ENCODE measurements at places on chromosomes 11 and 22.

GRCh38 chr22:30452861-30453260, 19.0 kb downstream of the SEC14L3 start:
- H3K4me1 ChIP-seq, result no peaks in the 10 kb centered on the region
- no peak for DNase-seq
- H3K4me3 ChIP-seq, result no peak overlapping the region
- H3K27me3 ChIP-seq, result peaks cover 26% of the 10 kb centered on the region

DNA sequence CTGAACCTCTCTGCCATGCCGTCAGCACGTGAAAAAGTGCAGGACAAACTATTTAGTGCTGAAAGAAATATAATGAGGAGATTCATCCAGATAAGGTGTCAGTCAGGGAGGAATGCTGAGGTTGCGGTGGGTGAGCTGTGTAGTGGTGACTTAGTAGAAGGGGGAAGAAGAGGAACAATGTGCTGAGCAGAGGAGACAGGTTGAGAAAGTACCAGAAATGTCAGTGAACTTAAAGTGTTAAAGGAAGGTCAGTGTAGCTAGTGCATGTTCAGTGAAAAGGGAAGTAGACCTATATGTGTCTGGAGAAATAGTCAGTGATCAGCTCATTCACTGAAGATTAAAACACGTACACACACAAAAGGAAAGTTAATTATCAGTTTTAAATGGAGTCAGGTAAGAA, 237.6 kb upstream of the CCDC179 start:
- H3K4me1 ChIP-seq, result no peaks in the 10 kb centered on the region
- H3K27ac ChIP-seq, result no peak overlapping the region
- H3K36me3 ChIP-seq, result no peaks in the 10 kb centered on the region
- H3K27me3 ChIP-seq, result no peaks in the 10 kb centered on the region

DNA sequence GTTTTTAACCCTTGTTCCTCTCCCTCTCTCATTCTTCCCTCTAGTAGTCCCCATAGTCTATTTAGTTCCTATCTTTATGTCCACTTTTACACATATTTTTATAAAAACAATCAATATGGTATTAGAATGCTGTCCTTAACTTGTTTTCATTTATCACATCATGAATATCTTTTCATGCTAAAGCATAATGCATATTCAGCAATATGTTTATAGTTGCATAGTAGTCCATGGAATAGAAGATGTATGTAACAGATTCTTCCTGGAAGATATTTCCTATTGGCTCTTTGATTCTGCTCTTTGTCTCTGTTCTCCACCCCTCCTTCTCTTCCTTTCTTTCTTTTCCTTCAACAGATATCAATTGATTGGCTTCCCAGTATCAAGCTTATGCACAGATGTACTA, 1047.1 kb upstream of the TENM4 start:
- H3K27me3 ChIP-seq, result no peaks in the 10 kb centered on the region
- H3K4me1 ChIP-seq, result no peaks in the 10 kb centered on the region
- DNase-seq, result no peak
- H3K4me3 ChIP-seq, result no peak overlapping the region
- H3K27ac ChIP-seq, result no peak overlapping the region
- no peaks in the 10 kb centered on the region for H3K36me3 ChIP-seq

GRCh38 chr11:76734456-76735420, 48.4 kb upstream of the TSKU start:
- peaks cover 5% of the 10 kb centered on the region for H3K27me3 ChIP-seq
- no peak overlapping the region for H3K27ac ChIP-seq
- no peaks in the 10 kb centered on the region for H3K36me3 ChIP-seq
- H3K4me3 ChIP-seq, result no peak overlapping the region
- DNase-seq, result no peak

DNA sequence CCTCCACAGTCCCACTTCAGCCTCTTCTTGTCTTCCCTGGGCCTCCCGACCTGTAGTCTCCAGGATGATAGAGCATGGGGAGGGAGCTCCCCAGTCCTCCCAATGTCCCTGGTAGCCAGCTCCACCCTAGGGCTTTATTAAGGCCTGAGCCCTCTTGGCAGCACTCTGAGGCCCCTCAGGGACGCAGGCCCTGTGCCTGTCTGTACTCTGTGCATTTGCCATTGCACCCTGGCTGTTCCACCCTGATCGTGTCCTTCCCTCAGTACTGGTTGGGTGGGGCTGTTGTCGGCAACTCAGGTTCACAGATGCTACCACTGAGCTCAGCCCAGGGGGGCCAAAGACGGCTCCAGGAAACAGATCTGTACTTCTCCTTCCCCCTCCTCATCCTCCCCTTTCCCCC, 7.2 kb downstream of the SSTR3 start:
- H3K27ac ChIP-seq, result peak overlapping the region; percentile 30
- DNase-seq, result no peak
- H3K36me3 ChIP-seq, result no peaks in the 10 kb centered on the region
- no peaks in the 10 kb centered on the region for H3K27me3 ChIP-seq
- H3K4me1 ChIP-seq, result peaks cover 14% of the 10 kb centered on the region

- no peaks in the 10 kb centered on the region for H3K4me1 ChIP-seq
- H3K27ac ChIP-seq, result no peak overlapping the region
- H3K4me3 ChIP-seq, result no peak overlapping the region
- no peaks in the 10 kb centered on the region for H3K36me3 ChIP-seq
Observed at GRCh38 chr11:132844956-132845696, 687.2 kb downstream of the OPCML start.

DNA sequence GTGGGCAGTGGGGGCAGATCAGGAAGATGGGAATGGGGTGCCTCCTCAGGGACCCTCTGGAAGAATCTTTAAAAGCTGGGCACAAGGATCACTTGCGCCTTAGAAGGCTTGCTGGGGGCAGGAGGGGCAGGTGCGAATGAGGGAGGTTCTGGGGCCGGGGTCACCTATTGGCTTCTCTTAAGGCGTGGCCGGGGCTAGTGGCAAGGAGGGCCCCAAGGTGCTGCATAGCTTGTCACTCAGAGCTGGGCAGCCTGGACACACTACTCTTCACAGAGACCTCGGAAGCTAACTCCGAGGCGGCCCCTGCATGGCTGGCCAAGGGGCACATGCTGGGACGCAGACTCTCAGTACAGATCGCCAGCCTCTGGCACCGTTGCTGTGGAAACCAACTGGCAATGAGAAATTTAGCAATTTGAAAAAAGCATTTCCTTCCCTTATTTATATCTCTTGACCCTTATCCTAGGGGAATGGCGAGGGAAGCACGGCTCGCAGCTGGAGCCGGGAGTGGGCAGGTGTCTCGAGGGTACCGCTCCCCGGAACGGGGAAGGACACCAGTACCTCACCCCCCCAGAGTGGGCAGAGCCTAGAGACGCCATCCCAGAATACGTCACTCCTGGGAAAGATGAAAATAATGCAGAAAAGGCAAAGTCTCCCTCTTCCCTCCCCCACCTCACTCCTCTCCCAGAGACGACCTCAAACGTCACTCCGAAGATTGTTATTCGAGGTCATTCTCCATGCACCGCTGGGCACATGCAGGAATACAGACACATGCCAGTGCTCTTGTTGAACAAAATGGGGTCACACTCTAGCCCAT, 188.1 kb downstream of the CTTN start:
- H3K27ac ChIP-seq, result no peak overlapping the region
- no peak overlapping the region for H3K4me3 ChIP-seq
- no peaks in the 10 kb centered on the region for H3K4me1 ChIP-seq
- H3K27me3 ChIP-seq, result peaks cover 2% of the 10 kb centered on the region
- DNase-seq, result no peak

DNA sequence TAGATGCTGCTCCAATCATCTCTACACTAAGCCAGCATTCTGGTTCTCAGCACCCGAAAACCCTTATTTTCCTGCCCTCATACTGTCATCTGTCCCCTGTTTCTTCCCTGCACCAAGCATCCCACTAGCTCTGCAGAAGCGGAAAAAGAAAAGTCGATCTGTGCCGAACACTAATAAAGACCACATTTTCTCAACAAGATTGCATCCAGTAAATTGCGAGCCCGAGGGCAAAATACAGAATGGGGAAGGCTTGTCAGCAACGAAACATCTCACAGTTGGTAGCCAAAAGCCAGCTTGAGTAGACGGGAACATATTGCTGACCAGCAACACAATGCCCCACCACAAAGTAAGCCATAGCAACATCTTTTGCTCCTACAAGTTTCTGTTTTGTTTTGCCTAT, 227.4 kb downstream of the CADM1 start:
- H3K4me1 ChIP-seq, result no peaks in the 10 kb centered on the region
- H3K4me3 ChIP-seq, result no peak overlapping the region
- no peak overlapping the region for H3K27ac ChIP-seq
- H3K27me3 ChIP-seq, result peaks cover 4% of the 10 kb centered on the region
- no peak for DNase-seq

- DNase-seq, result no peak
- H3K36me3 ChIP-seq, result no peaks in the 10 kb centered on the region
- H3K27me3 ChIP-seq, result no peaks in the 10 kb centered on the region
- no peaks in the 10 kb centered on the region for H3K4me1 ChIP-seq
- no peak overlapping the region for H3K27ac ChIP-seq
Observed at GRCh38 chr22:30175690-30176288, 70.8 kb downstream of the LIF start.

GRCh38 chr11:14902650-14903350, 10.8 kb upstream of the CYP2R1 start:
- H3K27ac ChIP-seq, result no peak overlapping the region

DNA sequence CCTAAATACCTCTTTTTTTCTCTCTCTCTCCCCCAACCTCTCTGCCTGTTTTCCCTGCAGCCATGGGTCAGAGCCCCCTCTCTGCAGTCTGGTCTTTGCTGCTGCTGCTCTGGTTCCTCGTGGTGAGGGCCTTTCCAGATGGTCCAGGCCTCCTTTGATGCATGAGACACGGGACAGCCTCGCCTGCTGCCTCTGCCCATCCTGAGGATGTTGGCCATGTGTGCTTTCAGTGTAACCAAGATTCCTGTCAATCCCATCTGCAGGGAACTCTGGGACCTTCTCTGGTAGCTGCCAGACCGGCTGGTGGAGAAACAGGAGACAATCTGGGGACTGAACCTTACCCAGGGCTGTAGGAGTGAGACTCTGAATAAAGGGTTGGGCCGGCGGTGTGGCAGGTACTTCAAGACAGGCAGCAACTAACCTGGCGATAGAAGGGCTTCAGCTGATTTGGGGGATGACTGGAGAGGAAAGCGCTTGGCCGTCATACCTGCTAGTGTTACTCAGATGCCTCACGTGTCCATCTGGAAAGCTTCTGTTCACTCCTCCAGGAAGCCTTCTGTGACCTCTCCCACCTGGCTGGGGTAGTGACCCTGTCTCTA, 7.1 kb downstream of the CHRNA10 start:
- no peaks in the 10 kb centered on the region for H3K27me3 ChIP-seq
- peaks cover 43% of the 10 kb centered on the region for H3K36me3 ChIP-seq
- H3K27ac ChIP-seq, result no peak overlapping the region
- no peak overlapping the region for H3K4me3 ChIP-seq
- no peak for DNase-seq
- H3K4me1 ChIP-seq, result no peaks in the 10 kb centered on the region

- H3K4me1 ChIP-seq, result peaks cover 31% of the 10 kb centered on the region
- peaks cover 7% of the 10 kb centered on the region for H3K36me3 ChIP-seq
- H3K27me3 ChIP-seq, result no peaks in the 10 kb centered on the region
- no peak overlapping the region for H3K27ac ChIP-seq
Observed at GRCh38 chr11:119062779-119063178, 4.8 kb upstream of the VPS11 start.

- no peak for DNase-seq
- H3K4me1 ChIP-seq, result peaks cover 1% of the 10 kb centered on the region
- H3K27me3 ChIP-seq, result no peaks in the 10 kb centered on the region
- H3K27ac ChIP-seq, result no peak overlapping the region
Observed at GRCh38 chr22:35418088-35418487, 18.1 kb downstream of the MCM5 start.

All from activated B cell treated with CpG ODN at 0.5 μM for 24 hours (primary cell).